CD4-positive, alpha-beta memory T cell (primary cell): ENCODE measurements at places on chromosomes 6 and 20.

GRCh38 chr6:33722103-33722623, 10.7 kb upstream of the UQCC2 start:
- DNase-seq = no peak

DNA sequence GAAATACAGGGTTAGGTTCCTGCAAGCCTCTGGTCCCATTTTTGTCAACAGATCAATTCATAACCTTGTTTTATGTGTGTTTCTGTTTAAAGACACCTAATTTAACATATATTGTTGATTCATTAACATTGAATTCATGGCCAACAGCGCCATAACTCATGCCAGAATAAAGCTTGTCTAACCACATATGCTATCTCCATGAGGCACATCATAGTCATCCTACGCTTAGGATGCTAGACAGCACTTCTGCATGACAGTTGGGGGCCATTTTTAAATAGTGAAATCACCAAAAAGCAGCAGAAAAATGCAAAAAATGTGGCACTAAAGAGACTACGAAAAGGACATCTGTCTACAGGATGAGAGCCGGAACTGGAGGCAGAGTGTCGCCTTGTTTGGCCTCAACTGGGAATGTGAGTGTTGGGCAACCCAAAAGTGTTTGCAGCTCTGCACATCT, 37.9 kb downstream of the TRAM2 start:
- no peak for DNase-seq

- no peak for DNase-seq
Measured at GRCh38 chr6:4979426-4979825, 24.4 kb downstream of the RPP40 start.

DNA sequence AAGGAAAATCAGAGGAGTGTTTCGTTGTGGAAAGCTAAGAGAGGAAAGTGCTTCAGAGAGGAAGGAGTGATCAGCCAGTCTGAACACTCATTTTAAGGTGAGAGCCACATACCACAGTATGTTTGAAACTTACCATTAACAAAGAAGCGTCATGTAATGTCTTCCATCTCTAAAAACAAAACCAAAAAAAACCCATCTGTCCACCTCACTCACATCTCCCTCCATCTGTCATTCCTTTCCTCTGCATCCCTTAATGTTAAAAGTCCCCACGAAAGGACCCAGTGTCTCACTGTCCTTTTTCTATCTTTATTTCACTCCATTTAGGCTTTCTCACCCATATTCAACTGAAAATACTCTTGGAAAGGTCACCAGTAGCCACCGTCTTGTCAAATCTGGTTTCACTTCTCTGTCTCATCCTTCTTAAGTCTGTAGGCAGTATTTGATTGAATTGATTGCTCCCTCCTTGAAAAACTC, 59.4 kb upstream of the GNRH2 start:
- DNase-seq = no peak

DNA sequence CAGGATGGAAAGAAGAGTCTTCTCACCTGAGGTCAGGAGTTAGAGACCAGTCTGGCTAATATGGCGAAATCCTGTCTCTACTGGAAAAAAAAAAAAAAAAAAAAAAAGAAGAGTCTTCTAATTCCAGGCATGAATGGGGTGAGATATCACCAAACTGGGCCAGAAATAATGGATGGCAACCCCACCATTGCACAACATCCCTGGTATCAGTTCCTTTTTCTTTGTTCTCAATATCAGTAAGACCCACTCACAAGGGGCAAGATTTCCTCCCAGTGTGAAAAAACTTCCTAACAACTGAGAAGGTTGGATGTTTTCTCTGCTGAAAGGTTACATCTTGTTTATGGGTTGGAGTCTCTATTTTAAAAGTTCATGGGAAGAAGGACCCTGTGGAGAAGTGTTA, 23.6 kb upstream of the NR2E1 start:
- no peak for DNase-seq

DNA sequence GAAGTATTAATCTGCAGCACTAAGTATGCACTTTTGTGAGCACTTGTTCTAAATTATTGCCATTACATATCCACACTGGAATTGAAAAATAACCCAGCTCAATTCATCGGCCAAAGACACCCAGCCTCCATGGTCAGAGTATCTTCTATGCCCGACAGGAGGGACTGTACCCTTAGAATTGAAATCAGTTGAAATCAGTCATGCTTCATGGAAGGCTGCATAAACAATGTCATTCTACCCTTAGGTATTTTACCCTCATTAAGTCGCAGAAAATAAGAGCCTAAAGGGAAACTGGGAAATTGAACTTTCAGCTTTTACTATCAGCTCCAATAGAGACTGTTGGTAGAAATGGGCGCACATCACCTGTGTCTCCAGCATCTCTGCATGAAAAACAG, 2.9 kb upstream of the RAMACL start:
- no peak for DNase-seq
